ENCODE measurements at places on chromosomes 12 and 14.

GRCh38 chr14:58733451-58734208 is 95.9 kb downstream of the DACT1 start:
- H3K36me3 ChIP-seq, result no peaks in the 10 kb centered on the region
- peaks cover 15% of the 10 kb centered on the region for H3K27me3 ChIP-seq
- no peak for DNase-seq
- no peak overlapping the region for H3K27ac ChIP-seq
- H3K4me3 ChIP-seq, result no peak overlapping the region

GRCh38 chr14:99654235-99654985 is 9.5 kb downstream of the HHIPL1 start:
- no peak for DNase-seq
- no peak overlapping the region for H3K4me3 ChIP-seq
- H3K27ac ChIP-seq, result no peak overlapping the region
- H3K27me3 ChIP-seq, result peaks cover 23% of the 10 kb centered on the region
- no peaks in the 10 kb centered on the region for H3K4me1 ChIP-seq
- no peaks in the 10 kb centered on the region for H3K36me3 ChIP-seq

DNA sequence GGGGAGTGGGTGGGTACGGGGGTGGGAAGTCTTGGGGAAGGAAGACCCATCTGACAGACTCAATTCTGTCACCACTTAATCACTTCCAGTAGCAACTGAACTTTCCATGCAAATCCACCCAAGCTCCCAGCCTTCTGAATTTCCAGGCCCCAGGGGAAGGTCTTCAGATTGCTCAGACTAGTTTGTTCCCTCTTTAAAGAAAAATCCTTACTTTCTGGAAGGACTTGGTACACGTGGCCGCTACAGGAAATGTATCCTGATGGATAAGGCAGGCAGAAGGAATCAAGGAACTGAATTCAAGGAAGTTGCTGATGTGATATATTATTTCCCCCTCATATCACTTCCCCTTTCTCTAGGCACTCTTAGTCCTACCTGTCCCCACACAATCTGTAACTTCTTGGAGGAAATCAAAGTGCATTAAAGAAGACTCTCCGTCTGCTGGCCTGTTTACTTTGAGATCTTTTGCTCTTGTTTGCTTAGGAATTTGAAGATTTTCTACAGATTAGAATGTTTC is 6.4 kb downstream of the NFKBIA start:
- no peaks in the 10 kb centered on the region for H3K27me3 ChIP-seq
- no peak overlapping the region for H3K4me3 ChIP-seq
- DNase-seq, result no peak
- H3K27ac ChIP-seq, result no peak overlapping the region
- H3K36me3 ChIP-seq, result peaks cover 33% of the 10 kb centered on the region
- H3K4me1 ChIP-seq, result peaks cover 56% of the 10 kb centered on the region

GRCh38 chr14:87494010-87494409 is 499.0 kb downstream of the GALC start:
- DNase-seq, result no peak
- no peaks in the 10 kb centered on the region for H3K4me1 ChIP-seq
- H3K36me3 ChIP-seq, result no peaks in the 10 kb centered on the region
- H3K27me3 ChIP-seq, result no peaks in the 10 kb centered on the region

- H3K4me3 ChIP-seq, result no peak overlapping the region
- H3K4me1 ChIP-seq, result no peaks in the 10 kb centered on the region
- no peak overlapping the region for H3K27ac ChIP-seq
- no peaks in the 10 kb centered on the region for H3K36me3 ChIP-seq
- peaks cover 11% of the 10 kb centered on the region for H3K27me3 ChIP-seq
Measured at GRCh38 chr14:76337635-76338545, 38.0 kb upstream of the ESRRB start.

GRCh38 chr12:122643207-122643805 is 59.9 kb downstream of the HCAR2 start:
- DNase-seq, result no peak
- H3K4me3 ChIP-seq, result no peak overlapping the region
- no peaks in the 10 kb centered on the region for H3K27me3 ChIP-seq
- peaks cover 15% of the 10 kb centered on the region for H3K4me1 ChIP-seq
- H3K36me3 ChIP-seq, result peaks cover 7% of the 10 kb centered on the region

DNA sequence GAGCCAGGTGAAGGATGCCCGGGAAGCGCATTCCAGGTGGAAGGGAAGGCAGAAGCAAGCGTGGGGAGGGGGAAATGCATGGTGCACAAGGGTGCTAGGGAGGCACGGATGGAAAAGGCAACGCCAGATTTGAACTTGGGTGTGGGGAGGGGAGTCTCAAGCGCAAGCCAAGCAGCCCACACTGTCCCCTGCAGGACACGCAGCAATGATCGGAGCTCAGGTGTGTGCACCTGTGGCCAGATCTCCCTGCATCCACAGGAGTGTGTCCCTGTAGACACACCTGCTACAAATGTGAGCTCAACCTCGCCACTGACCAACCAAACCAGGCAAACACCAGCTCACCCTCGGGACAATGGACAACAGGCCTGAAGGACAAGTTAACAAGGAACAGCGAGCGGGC is 63.2 kb downstream of the SCARB1 start:
- no peak overlapping the region for H3K4me3 ChIP-seq
- peaks cover 13% of the 10 kb centered on the region for H3K4me1 ChIP-seq
- DNase-seq, result no peak
- H3K36me3 ChIP-seq, result peaks cover 3% of the 10 kb centered on the region
- no peak overlapping the region for H3K27ac ChIP-seq
- H3K27me3 ChIP-seq, result no peaks in the 10 kb centered on the region

GRCh38 chr12:51848326-51848727 is at the start of gene FIGNL2:
TSS of gene FIGNL2 (minus strand) at chr12:51848718. CDS start at chr12:51822413, 26,305 bp downstream.
- H3K36me3 ChIP-seq, result no peaks in the 10 kb centered on the region
- peaks cover 12% of the 10 kb centered on the region for H3K4me1 ChIP-seq
- H3K27me3 ChIP-seq, result peaks cover 73% of the 10 kb centered on the region
- DNase-seq, result no peak
- no peak within 1 kb of the TSS for H3K27ac ChIP-seq

DNA sequence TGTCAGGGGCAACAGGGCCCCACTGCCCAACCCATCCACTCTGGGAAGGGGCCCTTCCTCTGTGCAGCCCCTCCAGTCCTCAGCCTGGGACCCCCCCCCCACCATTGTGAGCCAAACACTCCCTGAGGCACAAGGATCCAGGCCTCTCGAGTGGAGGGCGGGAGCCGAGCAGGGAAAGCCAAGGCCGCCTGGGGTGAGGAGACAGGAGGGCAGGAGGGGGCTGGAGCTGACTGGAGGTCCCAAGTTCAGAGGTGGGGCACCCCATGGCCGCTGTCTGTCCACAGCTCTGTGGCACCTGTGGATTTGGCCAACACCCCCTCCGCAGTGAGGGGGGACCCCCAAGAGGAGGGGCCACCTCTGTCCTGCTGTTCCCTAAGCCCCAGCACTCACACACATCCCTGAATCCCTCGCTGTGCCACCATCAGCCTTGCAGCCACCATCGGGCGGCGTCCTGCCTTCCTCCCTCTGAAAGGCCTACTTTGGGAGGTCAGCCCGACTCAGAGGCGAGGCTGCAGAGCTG is 25.4 kb upstream of the C14orf180 start:
- H3K4me3 ChIP-seq, result no peak overlapping the region
- H3K36me3 ChIP-seq, result no peaks in the 10 kb centered on the region
- no peaks in the 10 kb centered on the region for H3K27me3 ChIP-seq
- no peaks in the 10 kb centered on the region for H3K4me1 ChIP-seq
- no peak overlapping the region for H3K27ac ChIP-seq

Data from activated CD8-positive, alpha-beta memory T cell treated with anti-CD3 and anti-CD28 coated beads, Interleukin-2, amount 10 ng/mL, durations not matched to agents 7 days and 5 days (primary cell).